Chondrocyte (in vitro differentiated cells): ENCODE measurements at places on chromosomes 7 and 10.
A peak's percentile ranks its signal among the peaks of the same experiment; 100 is the strongest.

GRCh38 chr10:127472976-127473375, 76.1 kb upstream of the NPS start:
- DNase-seq, result no peak
- H3K36me3 ChIP-seq, result no peaks in the 10 kb centered on the region
- no peak overlapping the region for H3K4me3 ChIP-seq
- no peak overlapping the region for H3K27ac ChIP-seq
- no peaks in the 10 kb centered on the region for H3K4me1 ChIP-seq
- H3K27me3 ChIP-seq, result peaks cover 36% of the 10 kb centered on the region

- H3K36me3 ChIP-seq, result no peaks in the 10 kb centered on the region
- H3K27me3 ChIP-seq, result no peaks in the 10 kb centered on the region
- H3K4me3 ChIP-seq, result no peak overlapping the region
- peaks cover 9% of the 10 kb centered on the region for H3K4me1 ChIP-seq
- H3K27ac ChIP-seq, result no peak overlapping the region
- DNase-seq, result no peak
These were observed 61.3 kb downstream of the TACC2 start for GRCh38 chr10:122050311-122050710.

DNA sequence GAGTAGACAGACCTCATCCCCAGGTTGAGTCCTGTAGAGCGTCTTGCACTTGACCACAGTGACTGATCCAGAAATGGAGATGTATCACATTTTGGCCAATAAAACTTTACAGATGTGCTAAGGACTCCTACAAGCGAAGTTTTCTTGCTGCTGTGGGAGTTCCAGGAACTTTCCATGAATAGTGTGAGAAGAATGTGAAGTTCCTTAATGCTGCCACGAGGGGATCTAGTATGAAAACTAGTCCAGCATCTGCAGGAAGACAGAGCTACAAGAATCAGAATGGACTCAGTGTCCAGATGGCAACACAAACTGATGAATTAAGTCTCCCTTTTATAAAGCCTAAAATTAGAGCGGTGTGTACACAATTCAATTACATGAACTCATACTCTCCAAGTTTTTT, 14.8 kb upstream of the LSM8 start:
- no peak overlapping the region for H3K27ac ChIP-seq
- no peaks in the 10 kb centered on the region for H3K36me3 ChIP-seq
- H3K4me1 ChIP-seq, result no peaks in the 10 kb centered on the region
- no peak overlapping the region for H3K4me3 ChIP-seq

DNA sequence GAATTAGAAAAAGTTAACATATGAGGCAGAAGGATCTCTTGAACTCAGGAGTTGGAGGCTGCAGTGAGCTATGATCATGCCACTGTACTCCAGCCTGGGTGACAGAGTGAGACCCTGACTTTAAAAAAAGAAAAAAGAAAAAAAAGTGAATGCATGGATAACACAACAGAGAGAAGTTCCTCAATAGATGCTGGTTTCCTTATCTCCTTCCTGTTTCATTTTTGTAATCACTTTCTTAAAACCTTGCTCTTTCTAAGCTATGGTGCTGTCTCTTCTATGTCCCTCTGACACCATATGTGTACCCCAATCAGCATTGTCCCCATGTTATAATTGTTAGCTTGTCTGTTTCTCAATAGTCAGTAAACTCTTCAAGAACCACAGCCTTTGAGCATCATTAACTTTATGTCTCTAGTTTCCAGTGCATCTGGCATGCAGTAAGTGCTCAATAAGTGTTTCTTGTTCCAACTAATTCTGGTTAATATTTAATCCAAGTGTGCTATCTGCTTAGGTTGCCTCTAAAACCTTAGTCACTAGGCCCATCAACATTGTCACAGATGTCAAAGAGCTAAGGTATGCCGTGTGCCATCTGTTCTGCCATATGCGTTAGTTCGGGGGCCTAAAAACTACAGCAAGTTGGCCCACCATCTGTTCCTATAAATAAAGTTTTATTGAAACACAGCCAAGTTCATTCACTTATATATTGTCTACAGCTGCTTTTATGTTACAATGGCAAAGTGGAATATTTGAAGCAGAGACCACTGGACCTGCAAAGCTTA, 36.2 kb downstream of the MPP7 start:
- no peak overlapping the region for H3K4me3 ChIP-seq
- H3K4me1 ChIP-seq, result peaks cover 41% of the 10 kb centered on the region
- H3K27me3 ChIP-seq, result no peaks in the 10 kb centered on the region
- no peak for DNase-seq
- H3K27ac ChIP-seq, result no peak overlapping the region

DNA sequence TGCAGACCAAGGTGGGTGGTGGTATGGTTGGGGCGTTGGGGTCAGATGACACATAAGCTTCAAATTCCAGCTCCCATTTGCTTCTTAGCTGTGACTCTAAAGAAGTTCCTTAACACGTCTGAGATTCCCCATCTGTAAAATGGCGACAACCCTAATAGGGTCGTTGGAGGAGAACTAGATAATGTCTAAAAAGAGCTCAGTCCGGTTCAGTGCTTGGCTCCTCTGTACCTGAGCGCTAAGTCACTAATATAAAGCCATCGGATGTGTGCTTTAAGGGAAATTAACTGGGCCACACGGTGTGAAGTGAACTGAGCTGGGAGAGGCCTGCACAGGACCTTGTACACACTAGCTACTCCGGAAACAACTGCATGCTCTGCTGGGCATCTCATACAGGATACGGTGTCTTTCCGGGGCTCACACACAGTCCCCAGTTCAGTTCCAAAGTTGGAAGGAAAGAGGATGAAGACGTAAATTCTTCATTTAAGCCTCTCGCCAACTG, 476 bp upstream of the ZFYVE27 start:
- peaks cover 9% of the 10 kb centered on the region for H3K36me3 ChIP-seq
- no peaks in the 10 kb centered on the region for H3K27me3 ChIP-seq
- peaks cover 35% of the 10 kb centered on the region for H3K4me1 ChIP-seq
- no peak for DNase-seq
- peak overlapping the region; percentile 92 for H3K4me3 ChIP-seq

GRCh38 chr7:90595801-90596670, at the start of gene CDK14:
TSS of gene CDK14 (plus strand) at chr7:90596321. CDS start at chr7:90596628, 307 bp downstream.
- DNase-seq, result peak; percentile 95
- peak within 1 kb of the TSS; percentile 96 for H3K27ac ChIP-seq
- H3K4me1 ChIP-seq, result peaks cover 67% of the 10 kb centered on the region

DNA sequence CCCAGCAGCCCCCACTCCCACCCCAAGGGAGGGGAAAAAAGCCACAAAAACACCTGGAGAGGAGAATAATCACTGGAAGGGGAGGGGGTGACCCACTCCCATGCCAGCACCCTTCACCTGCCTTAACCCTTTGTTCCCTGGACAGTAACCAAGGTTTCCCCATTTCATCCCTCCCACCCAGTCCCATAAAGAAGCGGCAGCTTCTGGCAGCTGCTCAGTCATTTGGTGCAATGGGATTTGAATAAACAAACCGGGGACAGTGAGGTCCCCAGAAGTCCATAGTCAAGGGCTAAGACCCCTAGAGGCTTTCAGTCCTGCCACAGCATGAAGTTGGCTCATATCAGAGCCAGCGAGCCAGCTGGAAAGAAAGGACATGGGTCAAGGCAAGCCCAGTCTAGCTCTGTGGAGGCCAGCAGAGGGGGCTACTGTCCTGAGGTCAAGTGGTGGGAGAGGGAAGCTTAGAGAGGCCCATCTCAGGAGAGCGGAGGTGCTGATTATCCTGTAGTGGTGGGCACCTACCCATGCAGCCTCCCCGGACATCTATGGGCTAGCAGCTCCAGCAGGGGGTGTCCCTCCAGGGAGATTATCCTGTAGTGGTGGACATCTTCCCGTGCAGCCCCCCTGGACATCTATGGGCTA, 58.9 kb upstream of the LBX1 start:
- no peaks in the 10 kb centered on the region for H3K36me3 ChIP-seq
- DNase-seq, result no peak
- no peak overlapping the region for H3K27ac ChIP-seq
- peaks cover 4% of the 10 kb centered on the region for H3K4me1 ChIP-seq
- H3K27me3 ChIP-seq, result peaks cover 47% of the 10 kb centered on the region

DNA sequence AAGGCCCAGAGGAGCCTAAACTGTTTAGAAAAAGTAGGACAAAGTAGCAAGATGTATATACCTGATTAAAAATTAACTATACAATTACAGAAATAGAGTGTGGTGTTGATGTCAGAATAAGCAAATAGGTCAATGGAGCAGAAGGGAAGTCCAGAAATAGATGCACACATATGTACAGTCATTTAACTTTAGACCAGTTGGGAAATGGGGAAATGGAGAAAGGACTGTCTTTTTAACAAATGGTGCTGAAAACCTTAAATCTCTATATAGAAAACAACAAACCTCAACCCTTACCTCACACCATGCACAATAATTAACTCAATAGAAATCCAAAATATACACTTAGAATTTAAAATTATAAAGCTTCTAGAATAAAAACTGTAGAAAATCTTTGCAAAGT, 72.2 kb downstream of the CH25H start:
- peaks cover 5% of the 10 kb centered on the region for H3K27me3 ChIP-seq
- DNase-seq, result no peak
- no peak overlapping the region for H3K27ac ChIP-seq
- no peaks in the 10 kb centered on the region for H3K36me3 ChIP-seq
- peaks cover 13% of the 10 kb centered on the region for H3K4me1 ChIP-seq

- no peak for DNase-seq
- no peaks in the 10 kb centered on the region for H3K27me3 ChIP-seq
- H3K27ac ChIP-seq, result no peak overlapping the region
- H3K4me1 ChIP-seq, result peaks cover 12% of the 10 kb centered on the region
- H3K36me3 ChIP-seq, result no peaks in the 10 kb centered on the region
- no peak overlapping the region for H3K4me3 ChIP-seq
These were observed 321.3 kb downstream of the PTEN start for GRCh38 chr10:88184543-88185297.
